ENCODE measurements at places on chromosomes 1 and 21.

GRCh38 chr1:153399401-153400055, 8.7 kb upstream of the S100A8 start:
- no peak for ATAC-seq

DNA sequence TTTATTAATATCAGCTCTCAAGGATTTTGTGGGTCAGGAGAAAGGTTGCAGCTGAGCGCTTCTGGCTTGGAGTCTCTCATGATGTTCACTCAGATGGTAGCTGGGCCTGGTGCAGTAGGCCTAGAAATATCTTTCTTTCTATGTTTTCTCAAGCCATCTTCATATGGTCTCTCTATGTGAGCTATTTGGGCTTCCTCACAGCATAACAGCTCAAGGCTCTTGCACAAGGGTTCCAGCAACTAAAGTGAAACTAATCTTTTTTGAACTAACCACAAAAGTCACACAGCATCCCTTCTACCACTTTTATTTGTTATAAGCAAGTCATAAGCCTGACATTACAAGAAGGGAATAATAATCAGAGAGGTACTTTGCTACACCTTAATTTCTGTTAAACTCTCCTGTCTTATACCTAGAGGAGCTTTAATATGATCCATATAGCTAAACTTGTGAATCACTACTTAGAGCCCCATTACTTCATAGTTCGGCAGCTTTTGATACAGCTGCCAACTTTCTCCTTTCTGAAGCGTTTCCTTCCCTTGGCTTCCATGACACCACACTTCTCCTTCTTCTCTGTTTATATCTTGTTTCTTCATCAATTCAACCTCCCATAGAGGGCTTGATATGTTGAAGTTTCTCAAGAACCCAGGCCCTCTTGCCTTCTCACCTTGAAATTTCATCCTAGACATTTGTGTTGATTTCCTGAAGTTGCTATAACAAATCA, 720.2 kb downstream of the LTN1 start:
- ATAC-seq = no peak

GRCh38 chr1:50369830-50370229, 53.4 kb downstream of the DMRTA2 start:
- ATAC-seq = no peak

DNA sequence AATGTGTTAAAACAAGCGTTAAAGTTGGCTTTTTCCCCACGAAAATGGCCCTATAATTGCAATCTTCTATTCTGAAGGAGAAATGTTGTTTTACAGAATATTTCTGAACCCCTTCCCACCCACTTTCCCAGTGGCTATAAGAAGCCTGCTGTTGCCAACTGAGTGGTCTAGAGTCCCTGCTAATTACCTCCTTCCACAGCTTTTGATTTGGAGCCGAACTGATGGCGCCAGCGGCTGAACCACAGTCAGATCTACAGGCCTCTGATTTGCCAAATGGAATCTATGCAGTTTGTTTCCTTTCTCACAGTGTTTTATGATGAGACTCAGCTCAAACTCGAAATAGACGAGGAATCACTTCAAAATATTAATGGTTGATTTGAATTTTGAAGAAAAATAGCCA, 76.0 kb upstream of the C1orf105 start:
- no peak for ATAC-seq

GRCh38 chr1:162110910-162111309, 41.4 kb downstream of the NOS1AP start:
- ATAC-seq = no peak

- no peak for ATAC-seq
Observed at GRCh38 chr1:27648602-27649305, 13.8 kb upstream of the FGR start.

DNA sequence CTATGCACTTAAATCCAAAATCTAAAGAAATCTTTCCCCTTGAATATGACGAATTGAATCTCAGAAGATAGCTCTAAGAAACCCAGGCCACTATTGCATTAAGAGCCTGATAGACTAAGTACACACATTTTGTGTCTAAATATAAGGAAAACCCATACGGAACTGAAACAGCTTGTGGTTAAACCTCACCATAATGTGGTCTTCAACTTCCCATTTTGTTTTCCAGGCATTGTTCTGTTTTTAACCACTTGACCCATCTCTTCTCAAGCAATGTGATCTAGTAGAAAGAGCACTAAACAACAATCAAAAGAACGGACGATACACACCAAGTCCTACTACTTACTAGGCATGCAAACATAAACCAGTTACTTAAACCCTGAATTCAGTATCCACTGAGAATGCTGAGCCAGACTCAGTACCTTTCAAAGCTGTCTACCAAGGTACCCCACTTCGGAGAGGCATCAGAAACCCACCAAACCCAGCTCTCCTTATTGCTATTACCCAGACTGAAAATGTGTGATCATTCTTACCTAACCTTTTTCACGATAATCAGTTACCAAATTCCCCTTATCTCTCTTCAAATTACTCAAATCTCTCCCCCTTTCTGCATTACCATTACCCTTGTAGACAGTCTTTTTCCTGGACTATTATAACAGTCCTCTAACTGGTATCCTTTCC, 12.8 kb downstream of the OTUD7B start:
- no peak for ATAC-seq

- no peak for ATAC-seq
Observed at GRCh38 chr1:110713221-110713620, 38.5 kb upstream of the KCNA3 start.

GRCh38 chr1:236284291-236284721, 2.5 kb upstream of the ERO1B start:
- ATAC-seq = no peak

GRCh38 chr1:178122283-178122682, 28.4 kb downstream of the RASAL2 start:
- no peak for ATAC-seq

DNA sequence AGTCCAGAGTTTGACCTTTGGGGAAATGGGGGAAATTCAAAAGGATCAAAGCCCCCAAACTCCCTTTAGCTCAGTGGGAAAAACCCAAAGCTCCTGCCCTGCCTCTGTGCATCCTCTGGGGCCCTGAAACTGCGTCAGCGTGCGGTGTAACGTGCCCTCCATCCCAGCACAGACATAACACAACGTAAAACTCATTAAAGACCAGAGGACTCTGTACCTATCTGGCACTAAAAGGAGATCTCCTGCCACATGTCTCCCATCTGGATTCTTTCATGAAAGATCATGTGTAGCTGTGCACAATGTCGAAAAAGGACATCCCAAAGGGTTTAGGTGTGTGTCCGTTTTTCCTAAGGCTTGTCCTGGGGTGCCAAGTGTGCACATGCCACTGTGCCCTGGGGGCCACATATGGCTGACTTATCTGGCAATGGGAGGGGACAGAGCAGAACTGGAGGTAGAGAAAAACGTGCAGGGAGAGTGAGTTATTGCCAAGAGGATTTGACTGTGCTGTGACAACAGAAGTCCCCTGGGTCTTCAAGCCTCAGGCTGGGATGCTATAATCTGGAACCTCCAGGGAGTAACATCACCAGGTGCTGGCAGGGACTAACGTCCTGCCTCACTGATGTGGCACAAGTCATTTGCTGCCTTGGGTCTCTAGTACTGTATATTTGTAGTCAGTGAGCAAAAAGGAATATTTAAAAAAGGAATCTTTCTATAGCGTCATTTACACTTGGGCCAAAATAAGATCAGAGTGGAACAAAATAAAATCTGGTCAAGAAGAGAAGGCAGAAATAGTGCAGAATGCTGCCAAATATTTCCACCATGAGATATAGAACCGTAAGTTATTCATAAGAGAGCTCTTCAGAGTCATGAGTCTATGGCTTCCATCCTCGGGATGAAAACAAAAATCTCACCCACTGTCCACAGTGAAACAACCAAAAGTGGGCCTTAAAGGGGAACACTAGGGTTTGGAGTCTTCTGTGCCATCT, 52.3 kb downstream of the ITPKB start:
- no peak for ATAC-seq

DNA sequence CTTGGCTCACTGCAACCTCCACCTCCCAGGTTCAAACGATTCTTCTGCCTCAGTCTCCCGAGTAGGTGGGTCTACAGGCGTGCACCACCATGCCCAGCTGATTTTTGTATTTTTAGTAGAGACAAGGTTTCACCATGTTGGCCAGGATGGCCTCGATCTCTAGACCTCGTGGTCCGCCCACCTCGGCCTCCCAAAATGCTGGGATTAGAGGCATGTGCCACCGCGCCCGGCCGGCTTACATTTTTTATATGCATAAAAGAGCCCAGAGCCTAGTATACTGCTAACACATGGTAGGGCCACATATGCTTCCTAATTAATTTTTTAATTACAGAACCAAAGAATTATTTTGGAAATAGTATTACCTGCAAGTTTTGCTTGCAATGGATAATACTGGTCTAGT, 1325.4 kb downstream of the PLA2G4A start:
- ATAC-seq = no peak

- peak; percentile 92 for ATAC-seq
Observed at GRCh38 chr1:200184196-200184595, 156.7 kb downstream of the NR5A2 start.

GRCh38 chr1:14724678-14725077, 126.2 kb downstream of the KAZN start:
- no peak for ATAC-seq

GRCh38 chr21:38223893-38224540, 32.8 kb upstream of the KCNJ15 start:
- no peak for ATAC-seq

- no peak for ATAC-seq
Observed at GRCh38 chr21:41755258-41755933, 11.5 kb downstream of the RIPK4 start.

DNA sequence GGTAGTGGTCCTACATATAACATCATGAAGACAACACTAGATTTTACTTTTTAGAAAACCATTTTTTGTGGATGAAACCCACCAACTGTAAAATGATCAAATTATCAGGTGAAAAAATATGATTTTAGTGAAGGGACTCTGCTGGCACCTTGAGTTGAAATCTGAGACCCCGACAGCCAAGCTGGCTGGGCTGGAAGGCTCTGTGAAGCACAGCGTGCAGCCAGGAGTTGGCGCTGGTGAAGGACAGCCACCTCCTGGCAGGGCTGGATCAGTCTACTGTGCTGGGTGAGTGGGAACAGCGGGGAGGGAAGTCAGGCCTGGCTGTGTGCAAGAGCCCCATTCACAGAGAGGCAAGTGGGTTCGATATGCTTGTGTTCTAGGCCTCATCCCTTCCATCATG, 47.9 kb downstream of the DDAH1 start:
- ATAC-seq = no peak

DNA sequence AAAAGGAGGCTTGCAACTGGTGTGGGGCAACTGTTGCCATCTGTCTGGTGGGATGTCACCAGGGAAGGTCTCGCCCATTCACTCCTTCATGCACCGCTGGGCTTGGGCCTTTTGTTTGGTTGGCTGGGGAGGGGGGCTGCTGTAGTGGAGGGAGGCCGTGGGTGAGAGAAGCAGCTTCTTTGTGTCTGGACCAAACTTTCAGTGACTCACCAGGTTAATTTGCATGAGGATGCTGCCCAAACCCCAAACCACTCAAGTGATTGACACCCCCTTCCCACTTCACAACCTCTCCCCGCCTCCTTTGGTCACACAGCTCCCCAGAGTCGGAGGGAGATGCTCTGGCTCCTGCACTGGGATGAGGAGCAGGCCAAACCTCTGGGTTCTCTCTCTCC, 19.7 kb downstream of the BTG2 start:
- no peak for ATAC-seq

- peak; percentile 81 for ATAC-seq
Observed at GRCh38 chr1:18041102-18041501, 66.5 kb upstream of the IGSF21 start.

DNA sequence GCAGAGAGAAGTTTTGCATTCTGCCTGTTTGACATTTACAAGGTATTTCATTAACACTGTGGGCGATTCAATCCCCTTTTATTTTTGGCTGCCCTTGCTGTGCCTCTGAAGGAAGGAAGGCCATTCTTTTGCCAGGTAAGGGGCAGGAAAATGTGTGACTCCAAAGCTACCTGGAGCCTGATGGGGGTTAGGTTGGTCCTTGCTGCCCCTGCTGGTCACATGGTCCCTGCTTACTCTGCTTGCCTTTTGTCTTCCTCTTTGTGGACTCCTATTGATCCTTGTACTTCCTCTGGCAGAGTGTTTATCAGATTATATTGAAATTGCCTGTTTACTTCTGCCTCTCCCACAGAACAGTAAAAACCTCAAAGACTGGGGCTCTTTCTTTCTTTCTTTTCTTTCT, 65.7 kb downstream of the ST6GALNAC3 start:
- no peak for ATAC-seq

GRCh38 chr1:92851729-92852128, 19.9 kb downstream of the RPL5 start:
- ATAC-seq = no peak

DNA sequence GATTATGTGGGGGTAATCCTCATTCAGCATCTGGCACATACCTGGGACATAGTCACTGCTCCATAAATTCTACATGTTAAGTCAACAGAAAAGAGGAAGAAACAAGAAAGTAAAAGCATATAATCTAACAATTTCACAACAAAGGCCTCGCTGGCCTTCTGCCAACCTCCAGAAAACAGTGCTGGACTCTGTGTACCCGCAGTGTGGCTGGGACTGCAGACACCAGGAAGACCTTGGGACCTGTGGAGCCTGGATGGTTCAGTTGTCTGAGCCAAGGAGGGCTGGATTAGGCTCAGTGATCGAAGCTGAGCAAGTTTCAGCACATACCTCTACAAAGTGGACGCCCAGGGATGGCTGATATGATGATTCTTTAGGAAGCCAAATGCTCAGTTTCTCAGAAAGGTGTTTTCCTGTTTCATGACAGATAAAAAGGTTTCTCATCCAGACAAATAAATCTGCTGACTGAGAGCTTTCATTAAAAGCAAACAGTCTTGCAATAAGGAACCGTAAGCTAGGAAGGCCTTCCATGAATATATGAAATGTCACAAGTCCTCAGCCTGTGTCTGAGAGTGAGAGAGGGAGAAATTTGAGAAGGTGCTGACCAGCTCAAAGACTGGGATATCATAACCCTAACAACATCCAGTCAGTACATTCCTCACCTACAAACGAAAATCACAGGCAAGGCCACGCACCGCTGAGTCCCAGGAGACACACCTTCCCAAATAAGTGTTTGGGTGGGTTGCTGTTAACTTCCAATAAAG, 48.4 kb downstream of the CAPZB start:
- ATAC-seq = peak; percentile 28

GRCh38 chr1:8021676-8022266, 4.3 kb downstream of the ERRFI1 start:
- ATAC-seq = no peak

- no peak for ATAC-seq
Observed at GRCh38 chr1:178613271-178613945, 100.5 kb downstream of the TEX35 start.

DNA sequence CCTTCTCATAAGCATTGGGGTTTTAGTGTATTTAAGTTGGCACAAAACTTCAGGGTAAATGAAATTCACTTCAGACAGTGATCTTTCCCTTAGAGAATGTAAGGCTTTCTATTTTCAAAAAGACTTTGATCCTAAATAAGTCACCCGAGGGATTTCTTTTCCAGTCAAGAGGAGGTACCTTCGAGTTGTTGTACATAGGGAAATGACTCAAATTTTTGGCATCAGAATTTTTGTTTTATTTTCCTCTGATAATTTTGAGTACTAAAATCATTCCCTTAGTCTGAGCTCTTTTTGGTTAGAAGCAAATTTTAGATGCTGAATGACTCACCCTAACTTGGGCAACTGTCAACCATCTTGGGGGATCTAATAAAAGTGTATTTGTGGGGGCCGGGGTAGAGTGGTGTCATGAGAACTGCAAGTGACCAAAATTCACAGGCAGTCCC, 193.9 kb downstream of the DHRS3 start:
- no peak for ATAC-seq
